Pancreas (tissue), 10 donors: ENCODE measurements at places on chromosomes 16 and 17. TPM values are rescaled to one million over a fixed set of nuclear protein-coding genes. Genes with fewer than 3 reads are reported as not detected.

P2RX5 gene
- total RNA-seq = 0.55 TPM

ABCC3 gene
- 63.4 TPM for total RNA-seq

KATNB1 gene
- 11.7 TPM for total RNA-seq

GRB7 gene
- total RNA-seq = 27.5 TPM

CHST4 gene
- total RNA-seq = 2.6 TPM

CLEC10A gene
- not detected for total RNA-seq

FNDC8 gene
- total RNA-seq = not detected

DDX42 gene
- total RNA-seq = 52.6 TPM

EME1 gene
- not detected for total RNA-seq

GPR142 gene
- 0.28 TPM for total RNA-seq

SYCE1L gene
- 3.3 TPM for total RNA-seq

TNFRSF17 gene
- total RNA-seq = not detected

CD300H gene
- not detected for total RNA-seq

CMC2 gene
- total RNA-seq = 24.4 TPM

PPY gene
- total RNA-seq = 16.2 TPM

DYNLRB2 gene
- 0.46 TPM for total RNA-seq

GNG13 gene
- total RNA-seq = not detected

MPO gene
- 0.16 TPM for total RNA-seq

OR1F1 gene
- total RNA-seq = not detected

ACSM2A gene
- not detected for total RNA-seq

CD79B gene
- 1.2 TPM for total RNA-seq

HOXB2 gene
- 5.1 TPM for total RNA-seq

ETV4 gene
- 4.2 TPM for total RNA-seq

CFAP119 gene
- total RNA-seq = 5.7 TPM

GAST gene
- total RNA-seq = not detected

CHD3 gene
- 43.2 TPM for total RNA-seq

MRC2 gene
- 15.5 TPM for total RNA-seq

GDPD1 gene
- 2.4 TPM for total RNA-seq

PAQR4 gene
- 6.5 TPM for total RNA-seq

NXPH3 gene
- total RNA-seq = 0.22 TPM

TCAP gene
- 0.31 TPM for total RNA-seq

DNAI2 gene
- not detected for total RNA-seq

FAM222B gene
- total RNA-seq = 6.8 TPM

NOXO1 gene
- total RNA-seq = 0.35 TPM

TSPAN10 gene
- 0.87 TPM for total RNA-seq

KRT25 gene
- total RNA-seq = not detected

LRRC46 gene
- total RNA-seq = 0.14 TPM

SLC46A1 gene
- 8.6 TPM for total RNA-seq

FBF1 gene
- total RNA-seq = 3.6 TPM

MYO15B gene
- total RNA-seq = 27.7 TPM

AMDHD2 gene
- 11.6 TPM for total RNA-seq

RGS9 gene
- total RNA-seq = 3.0 TPM
